ENCODE measurements at places on chromosomes 6 and 20.
A peak's percentile ranks its signal among the peaks of the same experiment; 100 is the strongest.

DNA sequence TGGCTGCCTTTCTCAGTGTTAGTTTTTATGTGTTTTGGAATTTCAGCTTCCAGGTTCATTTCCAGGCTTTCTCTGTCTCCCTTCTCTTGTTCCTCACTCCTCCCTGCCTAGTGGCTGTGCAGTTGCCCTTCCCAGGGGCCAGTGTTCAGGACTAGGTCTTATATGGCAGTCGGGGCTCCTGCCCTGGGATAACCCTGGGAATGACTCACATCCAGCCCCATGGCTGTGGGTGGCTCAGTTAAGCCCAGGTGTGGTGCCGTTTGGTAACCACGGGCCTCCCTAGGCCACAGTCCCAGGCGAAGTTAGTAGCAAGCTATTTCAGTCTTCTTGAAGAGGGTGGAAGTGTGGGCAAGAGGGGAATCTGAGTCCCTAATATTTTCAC is 57.4 kb upstream of the DDR1 start:
- DNase-seq: no peak

GRCh38 chr6:104566411-104566810 is 293.3 kb downstream of the HACE1 start:
- no peak for DNase-seq

DNA sequence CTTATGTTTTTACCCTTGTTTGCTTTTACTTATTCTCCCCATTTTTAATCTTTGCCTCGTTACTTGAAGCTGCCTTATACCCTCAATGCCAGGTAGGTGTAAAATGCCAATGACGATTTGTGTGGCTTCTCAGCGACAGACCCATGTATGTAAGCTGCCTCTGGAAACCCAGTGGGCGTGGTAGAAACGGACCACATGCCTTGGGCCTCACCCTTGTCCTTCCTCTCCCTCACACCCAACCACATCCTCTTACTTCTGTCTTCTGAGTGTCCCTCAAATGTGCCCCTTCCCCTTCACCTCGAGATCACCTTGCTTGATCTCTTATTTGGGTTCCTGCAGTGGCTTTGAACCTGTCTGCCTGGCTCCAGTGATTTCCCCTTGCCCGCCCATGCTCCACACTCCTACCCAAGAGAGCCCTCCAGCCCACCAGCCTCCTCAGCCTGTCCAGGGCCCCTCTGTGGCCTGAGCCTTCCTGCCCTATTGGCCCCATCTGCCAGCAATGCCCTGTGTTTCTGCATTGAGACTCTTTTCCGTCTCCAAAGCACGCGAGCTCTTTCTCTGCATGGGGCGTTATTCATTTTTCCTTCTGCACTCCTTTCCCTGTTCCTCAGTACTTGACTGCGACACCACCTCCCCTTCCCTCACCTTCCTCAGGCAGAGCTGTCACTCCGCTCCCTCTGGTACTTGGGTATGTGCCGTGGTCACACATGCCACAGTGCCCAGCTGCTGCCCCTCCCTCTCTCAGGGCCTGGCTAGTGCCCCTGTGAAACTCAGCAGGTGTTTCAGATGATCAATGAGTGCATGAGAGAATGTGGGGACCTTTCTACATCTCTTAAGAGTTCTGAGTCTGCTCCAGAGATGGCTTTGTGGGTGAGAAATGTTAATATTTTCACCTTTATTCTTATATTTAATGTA is 115.4 kb downstream of the SLX4IP start:
- no peak for DNase-seq

DNA sequence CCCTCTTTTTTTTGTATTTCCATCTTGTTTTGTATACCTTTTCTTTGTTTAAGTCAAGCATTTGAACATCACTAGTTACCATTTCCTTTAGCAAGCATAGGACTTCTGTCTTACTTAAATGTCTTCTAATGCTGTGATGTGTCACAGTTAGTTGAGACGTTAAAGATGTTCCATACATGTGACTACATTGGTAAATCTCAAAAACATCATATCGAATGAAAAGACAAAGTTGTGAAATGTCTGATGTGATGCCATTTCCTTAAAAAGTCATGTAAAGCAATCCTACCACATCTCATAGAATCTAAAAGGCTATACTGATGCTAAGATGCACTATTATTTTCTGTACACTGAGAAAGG is 26.8 kb downstream of the SLC16A10 start:
- DNase-seq: no peak

- peak; percentile 48 for DNase-seq
Measured at GRCh38 chr20:25310268-25310920, 62.5 kb downstream of the PYGB start.

GRCh38 chr6:110404607-110405006 is 10.8 kb downstream of the DDO start:
- no peak for DNase-seq

GRCh38 chr20:15916623-15917022 is 656.6 kb downstream of the KIF16B start:
- DNase-seq: no peak

DNA sequence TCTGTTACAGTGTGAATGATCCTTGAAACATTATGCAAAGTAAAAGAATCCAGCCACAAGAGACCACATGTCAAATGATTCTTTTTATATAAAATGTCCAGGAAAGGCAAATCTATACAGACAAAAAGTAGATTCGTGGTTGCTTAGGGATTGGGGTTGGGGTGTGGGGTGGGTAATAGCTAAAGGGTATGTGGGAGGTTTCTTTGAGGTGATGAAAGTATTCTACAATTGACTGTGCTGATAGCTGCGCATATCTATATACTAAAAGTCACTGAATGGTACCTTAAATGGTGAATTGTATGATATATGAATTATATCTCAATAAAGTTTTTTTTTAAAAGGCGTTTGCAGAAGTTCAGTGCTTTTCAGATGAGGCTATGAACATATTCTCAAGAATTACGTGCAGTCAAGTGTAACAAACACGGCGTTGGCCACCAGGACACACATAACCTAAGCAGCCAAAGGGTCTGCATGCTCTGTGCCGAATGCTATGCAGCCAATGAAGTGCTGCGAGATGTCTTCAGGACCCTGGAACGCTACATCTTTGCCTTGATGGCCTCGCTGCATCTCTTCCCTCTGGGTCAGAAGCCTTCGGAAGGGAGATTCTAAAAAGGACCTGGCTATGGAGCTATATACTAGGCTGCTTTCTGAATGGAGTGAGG is 96.9 kb downstream of the SCML4 start:
- DNase-seq: no peak

DNA sequence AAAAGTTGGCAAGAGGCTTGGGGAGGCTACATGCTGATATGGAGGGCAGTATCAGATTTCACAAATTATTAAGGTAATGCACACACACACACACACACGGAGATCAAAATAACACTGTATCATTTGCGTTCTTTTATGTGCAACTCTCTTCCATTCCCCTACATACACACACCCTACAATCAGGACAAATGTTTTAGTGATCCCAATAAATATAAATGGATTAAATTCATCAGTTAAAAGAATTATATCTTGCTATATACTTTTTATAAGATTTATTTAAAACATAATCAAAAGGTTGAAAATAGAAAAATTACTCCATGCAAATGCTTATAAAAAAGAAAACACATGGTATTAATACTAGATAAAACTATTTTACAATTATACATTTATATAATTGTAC is 25.9 kb downstream of the TMX4 start:
- no peak for DNase-seq

GRCh38 chr6:168916576-168917211 is 337.0 kb downstream of the THBS2 start:
- DNase-seq: no peak

- DNase-seq: peak; percentile 61
Measured at GRCh38 chr20:51562332-51563173, 20.0 kb upstream of the NFATC2 start.

GRCh38 chr6:159090530-159091480 is 46.0 kb upstream of the TAGAP start:
- no peak for DNase-seq

DNA sequence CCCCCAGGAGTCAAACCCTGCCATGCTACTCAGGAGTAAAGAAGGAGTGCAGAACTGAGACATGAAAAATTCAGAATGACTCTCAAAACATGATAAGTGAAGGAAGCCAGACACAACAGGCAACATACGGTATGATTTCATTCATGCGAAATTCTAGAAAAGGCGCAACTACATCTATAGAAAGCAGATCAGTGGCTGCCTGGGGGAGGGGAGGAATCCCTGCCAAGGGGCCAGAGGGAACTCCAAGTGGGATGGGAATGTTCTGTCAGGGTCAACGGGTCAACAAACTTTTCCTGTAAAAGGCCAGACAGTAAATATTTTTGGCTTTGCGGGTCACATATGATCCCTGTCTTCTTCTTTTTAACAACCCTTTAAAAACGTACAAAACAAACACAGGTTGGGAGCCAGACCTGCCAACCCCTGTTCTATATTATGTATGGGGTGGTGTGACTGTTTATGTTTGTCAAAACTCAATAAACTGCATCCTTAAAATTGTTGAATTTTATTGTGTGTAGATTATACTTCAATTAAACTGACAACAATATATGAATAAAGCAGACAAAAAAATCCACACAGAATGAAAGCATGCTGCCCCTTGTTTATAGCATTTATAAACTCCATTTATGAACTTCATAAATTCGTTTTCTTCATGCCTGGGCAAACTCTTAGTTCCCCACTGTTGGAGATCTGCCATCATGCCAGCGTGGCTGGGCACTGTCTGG is 56.6 kb upstream of the TRAF3IP2 start:
- DNase-seq: no peak

DNA sequence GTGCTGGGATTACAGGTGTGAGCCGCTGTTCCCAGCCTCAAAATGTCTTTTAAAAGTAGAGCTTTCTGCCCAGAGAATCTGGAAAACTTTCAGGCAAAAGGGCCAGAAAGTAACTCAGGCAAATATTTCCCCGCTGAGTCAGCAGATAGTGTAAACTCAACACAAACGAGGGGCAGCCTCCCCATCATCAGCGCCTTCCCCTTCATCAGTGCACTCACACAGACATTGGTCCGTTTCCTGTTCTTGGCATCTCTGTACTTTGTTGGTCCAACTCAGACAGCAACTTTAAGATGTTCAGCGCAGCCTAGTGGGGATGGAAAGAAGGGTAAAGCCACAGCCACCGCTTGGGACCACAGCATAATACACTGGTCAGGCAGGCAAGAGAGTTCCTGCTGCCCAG is 69.5 kb downstream of the CSE1L start:
- DNase-seq: no peak

GRCh38 chr6:170074435-170074834 is 216.4 kb downstream of the DLL1 start:
- DNase-seq: no peak

DNA sequence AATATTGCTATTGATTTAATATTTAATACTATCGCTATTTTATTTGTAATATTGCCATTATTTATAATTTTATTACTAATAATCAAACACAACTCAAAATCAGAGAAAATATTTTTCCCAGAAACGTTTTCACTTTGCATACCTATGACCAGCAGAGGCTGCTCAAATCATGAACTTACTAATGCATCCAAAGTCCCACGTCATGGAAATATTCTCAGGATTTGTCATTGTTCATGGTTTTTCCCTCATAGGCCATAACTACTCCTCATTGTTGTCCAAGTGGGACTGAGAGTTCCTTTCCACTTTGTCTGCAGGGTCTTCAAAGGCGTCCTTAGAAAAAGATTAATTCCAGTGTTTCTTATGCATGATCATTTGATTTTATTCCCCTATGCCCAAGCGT is 344.8 kb downstream of the THBS2 start:
- DNase-seq: no peak

DNA sequence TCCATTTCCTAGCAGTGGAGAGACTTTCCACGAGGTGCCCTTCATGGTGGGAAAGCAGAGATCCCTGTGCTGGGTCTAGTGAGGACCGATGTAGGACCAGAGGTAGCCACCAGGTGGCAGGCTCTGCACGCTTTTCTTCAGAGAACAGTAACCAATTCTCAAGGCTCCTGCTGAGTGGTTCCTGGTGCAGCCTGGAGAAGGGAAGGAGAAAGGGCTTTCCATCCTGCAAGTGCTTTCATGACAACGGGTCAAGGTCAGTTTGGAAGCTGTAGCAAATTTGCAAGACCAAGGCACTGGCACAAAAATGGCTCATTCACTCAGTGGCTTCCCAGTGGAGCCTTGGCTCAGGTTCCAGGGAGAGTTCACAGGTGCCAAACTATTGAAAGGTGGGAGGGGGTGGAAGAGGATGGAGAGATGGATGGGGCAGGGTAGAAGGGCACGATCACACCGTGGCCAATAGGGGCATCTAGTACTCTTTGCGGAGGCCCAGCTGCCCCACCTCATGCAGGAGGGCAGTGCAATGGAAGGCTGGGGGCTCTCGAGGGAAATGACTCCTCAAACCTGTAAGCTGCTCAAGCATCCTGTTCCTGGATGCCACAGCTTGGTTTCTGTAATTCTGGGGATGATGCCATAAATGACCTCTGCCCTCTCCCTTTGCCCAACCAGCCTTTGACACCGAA is 25.5 kb upstream of the KCNK16 start:
- DNase-seq: peak; percentile 81

- no peak for DNase-seq
Measured at GRCh38 chr20:63567386-63568169, 6.5 kb downstream of the HELZ2 start.

GRCh38 chr6:12440981-12441380 is 150.8 kb downstream of the EDN1 start:
- no peak for DNase-seq

GRCh38 chr6:32581315-32582095 is 8.1 kb downstream of the HLA-DRB1 start:
- no peak for DNase-seq

GRCh38 chr6:3453413-3454272 is 3.2 kb downstream of the SLC22A23 start:
- no peak for DNase-seq

DNA sequence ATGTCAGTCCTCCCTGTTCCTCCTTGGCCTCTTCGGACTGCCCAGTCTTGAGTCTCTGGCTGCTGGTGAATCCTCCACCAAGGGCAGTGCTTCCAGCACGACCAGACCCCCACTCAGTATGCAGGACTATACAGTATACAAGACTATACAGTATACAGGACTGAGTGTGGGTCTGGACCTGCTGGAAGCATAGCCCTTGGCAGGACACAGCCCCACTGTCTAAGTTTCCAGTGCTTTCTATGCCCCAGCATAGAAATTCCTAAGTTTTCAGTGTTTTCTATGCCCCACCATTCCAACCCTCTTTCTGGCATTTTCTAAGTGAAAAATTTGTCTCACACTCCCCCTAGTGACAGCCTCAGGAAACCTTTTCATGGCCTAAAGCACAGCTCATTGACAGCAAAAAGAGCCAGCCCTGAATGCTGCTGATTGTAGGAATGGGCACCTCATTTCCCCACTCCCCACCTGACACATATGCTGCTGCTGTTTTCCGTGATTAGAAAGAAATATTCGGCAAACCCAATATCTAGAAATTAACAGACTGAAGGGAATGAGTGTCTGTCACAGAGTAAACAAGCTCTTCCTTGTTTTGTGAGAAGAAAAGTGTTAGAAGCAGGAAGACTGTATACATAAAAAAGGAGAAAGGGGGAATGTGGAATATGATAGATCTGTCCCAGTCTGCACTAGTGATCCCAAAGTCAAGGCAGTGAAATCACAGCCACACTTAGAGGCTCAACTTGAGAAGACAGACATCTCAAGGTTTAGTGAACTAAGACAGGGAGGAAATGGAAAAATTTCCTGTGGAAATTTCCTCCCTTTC is 206.9 kb downstream of the IBTK start:
- DNase-seq: peak; percentile 35

All from HEK293T (cell line).